ENCODE measurements at places on chromosomes 1 and 21. TPM values are rescaled to one million over a fixed set of nuclear protein-coding genes. Genes with fewer than 3 reads are reported as not detected.
A peak's percentile ranks its signal among the peaks of the same experiment; 100 is the strongest.

- DNase-seq, result peak; percentile 41
Measured at GRCh38 chr1:2589431-2590232, 3.1 kb downstream of the PRXL2B start.

DNA sequence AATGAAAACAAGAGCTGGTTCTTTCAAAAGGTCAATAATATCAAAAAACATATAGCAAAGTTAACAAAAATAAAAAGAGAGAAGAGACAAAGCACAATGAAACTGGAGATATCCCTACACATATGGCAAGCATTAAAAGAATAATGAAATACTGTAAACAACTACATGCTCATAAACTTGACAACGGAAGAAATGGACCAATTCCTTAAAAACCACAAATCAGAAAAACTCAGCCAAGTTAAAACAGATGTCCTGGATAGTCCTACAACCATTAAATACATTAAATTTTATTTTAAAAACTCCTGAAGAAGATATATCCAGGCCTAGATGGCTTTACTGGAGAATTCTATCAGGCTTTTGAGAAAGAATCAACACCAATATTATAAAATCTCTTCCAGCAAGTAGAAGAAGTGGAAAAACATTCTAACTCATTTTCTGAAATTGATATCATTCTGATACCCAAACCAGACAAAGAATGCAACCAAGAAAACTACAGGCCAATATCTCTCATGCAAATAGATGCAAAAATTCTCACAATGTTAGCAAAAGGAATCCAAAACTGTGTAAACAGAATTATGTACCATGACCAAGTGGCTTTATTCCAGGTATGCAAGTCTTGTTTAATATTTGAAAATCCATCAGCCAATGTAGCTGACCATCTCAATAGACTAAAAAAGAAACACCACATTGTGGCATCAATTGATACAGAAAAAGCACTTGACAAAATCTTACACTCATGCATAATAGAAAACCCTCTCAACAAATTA, 56.1 kb upstream of the LRRC7 start:
- DNase-seq, result no peak

Gene AMY1A
- total RNA-seq, result not detected

Gene C1orf74
- total RNA-seq, result 1.9 TPM

DNA sequence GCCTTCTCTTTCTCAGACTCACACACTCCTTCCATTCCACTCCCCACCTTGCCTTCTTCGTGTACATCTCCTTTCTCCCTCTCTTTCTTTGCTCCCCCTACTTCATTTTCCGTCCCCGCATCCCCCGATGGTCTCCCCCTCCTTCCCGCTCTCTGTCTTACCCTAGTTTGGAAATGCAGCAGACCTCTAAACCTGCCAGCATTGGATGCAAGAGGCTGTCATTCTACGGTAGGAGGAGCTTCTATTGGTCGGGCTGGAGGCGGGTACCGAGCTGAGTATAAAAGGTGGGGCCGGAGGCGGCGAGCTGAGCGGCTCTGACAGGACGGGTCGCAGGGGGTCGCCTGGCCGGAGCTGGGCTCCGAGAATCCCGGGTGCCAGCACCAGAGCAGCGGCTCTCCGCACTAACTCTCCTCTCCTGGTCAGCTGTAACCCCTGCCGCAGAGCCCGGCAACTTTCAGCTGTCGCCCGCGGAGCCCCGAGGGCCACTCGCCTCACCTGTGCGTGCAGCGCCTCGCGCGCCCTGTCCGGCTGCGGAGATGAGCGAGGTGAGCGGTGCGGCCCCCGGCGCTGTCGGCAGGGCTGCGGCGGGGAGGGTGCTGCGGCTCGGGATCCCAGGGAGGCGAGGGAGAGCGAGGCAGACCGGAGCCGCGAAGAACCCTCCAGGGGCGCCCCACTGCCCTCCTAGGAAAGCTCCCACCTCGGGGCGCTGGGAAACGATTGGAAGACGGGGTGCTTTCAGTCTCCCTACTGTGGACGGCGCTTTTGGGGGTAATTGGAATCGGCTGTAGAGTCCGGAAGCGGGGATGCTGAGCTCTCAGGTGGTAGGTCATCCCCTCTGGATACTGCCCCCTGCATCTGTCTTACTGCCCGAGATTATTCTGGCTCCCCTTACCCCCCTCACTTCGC, at the start of gene PCP4L1:
PCP4L1 (plus strand) TSS at position 307 of the 906 bp plus-strand sequence; CDS start at position 537, 230 bp downstream.
- peak; percentile 61 for DNase-seq

DNA sequence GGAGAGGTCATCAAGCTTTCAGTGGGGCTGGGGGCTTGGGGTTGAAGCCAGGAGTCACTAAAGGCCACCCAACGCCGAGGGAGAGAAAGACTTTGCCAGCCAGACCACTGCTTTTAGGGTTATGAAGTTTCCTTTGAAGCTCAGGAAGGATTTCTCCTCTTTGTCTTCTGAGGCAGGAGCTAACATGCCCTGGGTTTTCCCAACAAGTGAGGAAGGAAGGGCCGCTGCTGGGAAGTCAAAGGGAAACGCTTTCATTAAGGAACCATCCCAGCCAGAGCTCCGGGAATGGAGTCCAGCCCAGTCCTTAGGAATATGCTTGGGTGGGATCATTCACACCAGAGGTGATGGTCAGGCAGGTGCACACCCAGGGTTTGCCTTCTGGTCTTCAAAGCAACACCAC, 436.9 kb downstream of the PRDM2 start:
- no peak for DNase-seq

DNA sequence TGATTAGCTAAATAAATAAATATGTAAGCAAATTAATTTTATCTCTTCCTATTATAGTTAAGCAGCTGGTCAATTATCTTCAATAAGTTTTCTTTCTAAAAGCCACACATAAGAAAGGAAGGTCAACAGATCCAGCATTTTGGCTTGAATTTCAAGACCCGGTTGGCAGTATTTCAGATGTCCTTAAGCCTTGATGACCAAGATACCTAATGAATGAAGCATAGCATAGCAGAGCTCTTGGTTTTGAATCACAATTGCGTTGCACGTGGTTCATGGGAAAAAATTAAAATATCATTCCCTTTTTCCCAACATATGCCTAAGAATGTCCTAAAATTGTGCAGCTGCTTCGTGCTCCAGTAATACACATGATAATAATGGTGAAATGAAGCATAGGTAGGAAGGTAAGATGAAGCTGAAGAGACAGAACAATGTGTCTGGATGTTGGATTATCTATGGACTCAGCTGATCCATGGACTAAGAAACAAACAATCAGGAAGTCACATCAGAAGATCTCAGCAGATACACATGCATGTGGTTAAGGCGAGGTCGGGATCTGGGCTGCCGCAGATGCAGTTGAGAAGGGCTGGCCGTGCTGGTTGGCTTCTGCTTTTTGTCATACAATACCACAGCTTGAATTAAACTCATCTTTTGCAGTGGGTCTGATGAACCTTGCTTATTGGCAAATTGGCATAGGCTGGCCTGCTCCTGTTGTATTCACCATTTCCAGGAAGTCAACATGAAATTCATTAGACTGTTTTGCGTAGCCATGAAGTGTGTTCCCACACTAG, 284.9 kb upstream of the RUNX1 start:
- peak; percentile 48 for DNase-seq

DNA sequence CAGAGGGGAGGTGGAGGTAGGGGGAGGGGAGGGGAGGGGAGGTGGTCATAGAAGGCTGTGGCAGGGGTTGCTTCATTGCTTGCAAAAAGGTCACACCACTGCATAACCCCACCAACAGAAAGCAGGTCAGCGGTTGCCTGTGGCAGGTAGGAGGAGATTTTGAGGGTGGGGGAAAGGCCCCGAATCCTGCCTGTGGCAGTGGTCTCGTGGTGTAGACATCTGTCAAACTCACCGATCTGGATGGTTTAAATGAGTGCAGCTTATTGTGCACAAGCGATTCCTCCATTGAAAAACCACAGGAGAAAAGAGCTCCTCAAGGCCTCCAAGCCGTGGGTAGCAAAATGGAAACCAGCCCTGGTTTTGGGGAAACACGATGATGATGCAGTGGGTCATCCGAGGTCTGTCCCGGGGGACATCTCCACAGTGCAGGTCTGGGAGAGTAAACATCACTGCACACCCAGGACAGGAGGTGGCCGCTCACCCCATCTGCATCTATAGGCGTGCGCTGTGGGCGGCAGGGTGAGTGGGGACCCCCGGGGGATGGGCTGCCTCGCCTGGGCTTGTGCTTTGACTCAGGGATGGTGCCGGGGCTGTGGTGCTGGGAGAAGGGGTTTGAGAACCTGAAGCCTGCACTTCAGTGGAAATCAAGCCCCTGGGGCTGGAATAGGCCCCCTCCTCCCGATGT, 112.3 kb downstream of the CRYAA start:
- DNase-seq, result peak; percentile 29

GRCh38 chr1:23719162-23719820, 24.0 kb upstream of the ELOA start:
- DNase-seq, result no peak

- no peak for DNase-seq
Measured at GRCh38 chr1:111867868-111868440, 112.3 kb downstream of the DDX20 start.

- DNase-seq, result no peak
Measured at GRCh38 chr1:30277911-30278310, 445.5 kb downstream of the MATN1 start.

DNA sequence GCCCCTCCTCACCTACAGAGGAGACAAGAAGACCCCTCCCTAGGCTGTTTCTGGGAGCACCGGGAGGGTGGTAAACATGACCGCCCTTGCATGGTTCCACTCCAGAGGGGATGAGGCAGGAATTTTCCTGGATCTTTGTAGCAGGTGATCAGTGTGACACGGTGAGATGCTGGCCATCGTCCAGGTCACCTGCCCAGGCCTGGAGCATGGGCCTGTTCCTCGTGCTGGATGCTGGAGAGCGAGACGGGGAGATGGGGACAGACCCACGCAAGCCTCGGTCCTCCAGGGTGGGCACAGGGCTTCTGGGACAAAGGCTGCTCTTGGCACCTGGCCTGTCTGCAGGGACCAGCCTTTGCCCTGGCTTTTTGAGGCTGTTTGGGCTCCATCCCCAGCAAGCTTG, 46.2 kb downstream of the DMRTB1 start:
- DNase-seq, result peak; percentile 31

Gene PRDM16
- total RNA-seq, result 14.2 TPM

Gene LAD1
- total RNA-seq, result 1.9 TPM

GRCh38 chr21:39788383-39788782, 43.4 kb downstream of the IGSF5 start:
- DNase-seq, result peak; percentile 83

- no peak for DNase-seq
Measured at GRCh38 chr1:158998037-158998780, 11.5 kb upstream of the IFI16 start.

Gene FAM72D
- 0.32 TPM for total RNA-seq

Gene ATP1B1
- 302 TPM for total RNA-seq

DNA sequence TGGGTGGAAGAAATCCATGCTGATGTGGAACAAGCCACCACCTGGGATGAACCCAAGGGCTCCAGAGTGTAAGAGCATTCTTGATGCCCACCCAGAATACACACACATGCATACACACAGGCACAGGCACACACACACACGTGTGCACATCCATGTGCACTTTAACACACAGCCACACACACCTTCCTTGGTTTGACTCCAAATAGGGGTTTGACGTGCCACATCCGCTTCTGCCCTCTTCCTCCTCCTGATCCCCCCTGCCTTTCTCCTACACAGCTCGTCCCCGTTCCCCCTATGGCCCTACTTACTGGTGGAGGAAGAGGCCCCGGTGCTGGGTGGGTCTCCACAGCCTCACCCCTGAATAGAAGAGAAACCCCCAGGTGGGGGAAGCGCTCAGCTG, 16.0 kb downstream of the SPATA21 start:
- DNase-seq, result no peak

Gene PPM1J
- 4.7 TPM for total RNA-seq

Gene IFI16
- 21.1 TPM for total RNA-seq

Gene ZFP69B
- 1.3 TPM for total RNA-seq

DNA sequence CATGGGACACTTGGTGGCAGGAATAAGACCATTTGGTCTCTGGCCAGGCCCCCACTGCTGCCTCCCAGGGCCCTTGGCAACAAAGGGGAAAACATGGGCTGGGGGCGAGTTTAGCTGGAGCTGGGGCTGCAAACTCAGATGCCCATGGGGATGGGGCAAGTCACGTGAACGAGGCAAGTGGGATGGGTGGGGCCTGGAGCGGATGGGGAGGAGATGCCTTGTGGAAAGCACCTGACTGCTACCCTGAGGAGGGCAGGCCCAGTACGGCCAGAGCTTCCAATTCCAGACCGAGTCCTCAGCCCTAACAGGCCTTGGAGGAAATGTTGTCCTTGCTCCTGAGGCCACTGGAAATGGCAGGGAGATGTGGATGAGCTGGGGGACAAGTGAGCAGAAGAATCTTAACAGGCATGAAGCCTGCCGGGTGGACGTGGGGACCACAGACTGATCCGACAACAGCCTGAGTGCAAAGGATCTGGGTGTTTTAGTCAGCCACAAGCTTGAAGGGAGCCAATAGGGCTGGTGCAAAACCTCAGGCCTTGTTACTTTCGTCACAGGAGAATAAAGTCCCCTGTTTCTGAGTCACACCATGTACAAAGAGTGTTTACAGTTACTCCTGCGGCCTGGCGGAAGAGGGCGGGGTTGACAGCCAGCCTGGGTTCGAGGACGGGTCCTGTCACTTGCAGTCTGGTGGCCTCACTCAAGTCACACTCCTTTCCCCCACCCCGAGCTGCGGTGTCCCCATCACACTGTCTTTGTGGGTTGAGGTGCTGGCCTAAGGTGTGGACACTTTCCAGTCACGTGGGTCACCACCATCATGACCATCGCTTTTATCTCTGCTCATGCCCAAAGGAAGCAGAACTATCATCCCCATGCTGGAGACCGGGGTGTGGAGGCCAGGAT, 19.1 kb downstream of the RUNX3 start:
- no peak for DNase-seq

GRCh38 chr1:47659146-47659545, 221.3 kb downstream of the FOXD2 start:
- DNase-seq, result no peak

Gene HLX
- total RNA-seq, result 5.6 TPM

DNA sequence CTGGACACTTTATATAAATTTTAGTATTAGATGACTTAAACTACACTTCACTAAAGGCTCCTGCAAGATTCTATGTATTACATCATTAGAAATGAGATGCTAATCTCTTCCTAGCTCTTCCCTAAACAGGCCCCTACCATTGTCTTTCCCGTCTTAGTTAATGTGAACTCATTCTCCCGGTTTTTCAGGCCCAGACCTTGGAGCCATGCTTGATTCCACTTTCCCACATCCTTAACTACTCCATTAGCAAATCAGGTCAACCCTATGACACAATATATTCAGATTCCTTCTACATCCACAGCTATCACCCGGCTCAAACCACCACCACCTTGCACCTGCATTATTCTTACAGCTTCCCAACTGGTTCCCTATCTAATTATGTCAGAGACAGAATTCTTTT, 73.3 kb downstream of the NVL start:
- DNase-seq, result no peak

Gene KRTAP19-1
- total RNA-seq, result not detected

Gene OR2AK2
- not detected for total RNA-seq

Data from Right ventricle myocardium superior (tissue), 1 donor.